ENCODE measurements at places on chromosomes 5 and 9.

GRCh38 chr5:55699041-55699688 is 13.0 kb downstream of the SLC38A9 start:
- DNase-seq = no peak

DNA sequence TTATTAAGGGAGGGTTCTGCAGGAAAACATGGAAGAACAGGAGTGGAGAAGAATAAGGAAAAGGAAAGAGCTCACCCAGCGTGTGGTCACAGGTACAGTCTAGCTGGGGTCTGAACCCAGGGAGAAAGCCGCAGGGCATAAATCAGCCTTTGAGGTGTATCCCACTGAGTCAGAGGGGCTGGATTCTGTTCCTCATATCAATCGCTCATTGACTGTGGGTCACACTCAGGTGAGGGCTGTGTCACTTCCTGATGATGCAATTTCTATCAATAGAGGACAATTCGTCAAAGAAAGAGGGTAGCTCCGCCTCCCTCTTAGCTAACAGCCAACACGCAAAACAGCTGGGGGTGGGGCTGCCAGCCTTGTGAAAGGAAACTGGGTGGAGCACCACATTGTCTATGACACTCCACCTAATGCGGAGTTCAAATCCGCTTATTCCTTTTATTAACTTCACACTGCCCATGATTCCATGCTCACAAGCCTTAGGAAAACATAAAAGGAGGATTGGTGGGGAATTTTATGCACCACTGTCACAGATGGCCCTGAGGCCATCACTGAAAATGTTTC is 176.2 kb downstream of the ICE1 start:
- DNase-seq = no peak

GRCh38 chr5:66864240-66864884 is 268.2 kb downstream of the MAST4 start:
- peak; percentile 22 for DNase-seq

DNA sequence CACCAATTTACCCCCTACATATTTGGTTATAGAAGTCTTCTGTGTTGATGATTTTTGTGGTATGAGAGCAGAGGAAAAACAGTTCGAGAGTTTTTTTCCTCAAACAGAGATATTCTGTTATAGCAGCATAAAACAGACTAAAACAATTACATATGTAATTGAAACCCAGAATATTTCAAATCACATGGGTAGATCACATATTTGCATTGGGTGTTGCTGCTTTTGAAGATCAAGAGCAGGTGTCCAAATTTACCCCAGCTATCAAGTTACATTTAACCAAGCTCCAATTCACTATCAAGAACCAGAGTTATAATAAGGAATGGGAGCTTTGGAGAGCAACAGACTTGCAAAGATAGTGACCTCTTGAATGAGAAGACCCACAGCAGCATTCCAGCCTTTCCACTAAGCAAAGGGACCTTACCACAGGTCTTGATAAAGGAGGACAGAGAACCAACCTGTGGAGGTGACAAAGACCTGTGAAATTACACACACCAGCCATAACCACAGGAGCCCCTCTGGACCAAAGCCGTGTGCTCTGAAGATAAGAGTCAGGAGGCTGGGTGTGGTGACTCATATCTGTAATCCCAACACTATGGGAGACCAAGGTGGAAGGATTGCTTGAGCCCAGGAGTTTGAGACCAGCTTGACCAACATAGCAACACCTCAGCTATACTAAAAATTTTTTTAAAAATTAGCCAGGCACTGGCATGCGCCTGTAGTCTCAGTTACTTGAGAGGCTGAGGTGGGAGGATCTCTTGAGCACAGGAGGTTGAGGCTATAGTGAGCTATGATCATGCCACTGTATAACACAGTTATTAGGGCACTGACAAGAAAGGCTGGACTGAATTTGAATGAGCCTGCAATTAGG is 4.0 kb upstream of the CCL28 start:
- no peak for DNase-seq

DNA sequence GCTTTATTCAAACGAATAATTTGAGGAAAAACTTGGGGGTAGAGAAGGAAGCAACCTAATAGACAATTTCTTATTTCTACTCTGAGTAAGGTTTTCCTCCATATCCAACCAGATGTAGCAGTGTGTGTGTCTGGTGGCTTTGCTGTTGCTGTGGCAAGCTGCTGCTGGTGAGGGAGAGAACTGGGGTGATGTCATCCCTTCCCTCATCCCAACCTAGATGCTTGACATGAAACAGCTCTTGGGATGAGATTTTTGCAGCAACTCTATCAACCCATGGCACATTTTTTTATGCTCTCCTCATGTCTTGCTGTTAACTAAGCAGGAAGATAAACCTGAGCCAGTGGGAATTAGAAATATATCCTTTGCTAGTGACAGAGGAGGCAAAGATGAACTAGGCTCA is 135.8 kb downstream of the PCSK1 start:
- DNase-seq = peak; percentile 91

DNA sequence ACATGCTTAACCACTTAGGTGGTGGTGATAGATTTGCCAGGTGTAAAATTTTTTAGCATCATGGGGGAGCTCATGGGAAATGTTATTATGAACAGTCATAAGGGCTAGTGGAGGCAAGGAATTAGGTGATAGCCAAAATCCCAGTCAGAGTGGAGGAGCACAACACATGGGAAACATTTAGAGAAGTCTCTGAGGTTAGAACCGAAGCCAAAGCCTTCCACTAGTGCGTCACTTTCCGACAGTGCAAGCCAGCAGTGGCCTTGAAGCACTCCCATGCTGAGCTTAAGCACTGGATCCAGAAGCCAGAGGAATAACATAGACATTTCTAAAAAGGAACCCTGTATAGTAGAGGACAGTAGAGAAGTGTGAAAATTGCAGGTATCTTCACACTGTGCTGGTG is 101.5 kb upstream of the SNX2 start:
- peak; percentile 49 for DNase-seq

- DNase-seq = no peak
These were observed 221.4 kb downstream of the CFAP90 start for GRCh38 chr5:7629561-7629960.

DNA sequence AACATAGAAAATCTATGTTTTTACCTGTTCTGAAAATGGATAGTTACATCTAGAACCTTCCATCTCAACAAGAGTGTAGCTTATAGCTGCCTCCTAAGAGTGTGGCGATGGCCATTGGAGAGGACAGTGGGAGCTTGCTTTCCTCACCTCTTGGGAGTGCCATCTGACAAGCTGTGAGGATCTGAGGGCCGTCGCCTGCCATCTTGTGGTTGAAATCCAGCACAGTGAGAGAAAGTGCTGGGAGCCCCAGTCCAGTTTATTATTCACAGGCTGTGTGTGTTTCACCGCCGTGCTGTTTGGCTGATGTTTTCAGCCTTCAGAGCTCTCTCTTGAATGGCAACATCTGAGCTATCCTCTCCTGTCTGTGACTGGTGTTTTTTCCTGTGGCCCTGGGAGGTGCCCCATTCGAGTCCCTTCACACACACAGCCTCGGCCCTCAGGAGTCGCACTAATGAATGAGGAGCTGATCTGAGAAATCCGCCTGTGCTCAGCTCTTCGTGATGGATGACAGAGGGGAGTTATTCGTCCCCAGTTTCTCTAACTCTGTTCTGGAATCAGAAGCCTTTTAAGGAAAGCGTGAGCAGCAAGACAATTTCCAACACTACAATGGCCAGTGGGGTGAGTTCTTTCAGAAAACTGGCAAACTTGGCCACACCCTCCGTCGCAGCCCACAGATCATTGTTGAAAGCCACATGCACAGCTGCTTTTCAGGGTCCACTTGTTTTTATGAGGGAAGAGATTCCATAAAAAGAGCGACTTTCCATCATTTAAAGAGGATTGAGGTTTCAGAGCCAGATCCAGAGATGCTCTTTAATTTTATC is 170.3 kb downstream of the PDZD2 start:
- peak; percentile 53 for DNase-seq

- DNase-seq = no peak
These were observed 66.4 kb downstream of the PIK3R1 start for GRCh38 chr5:68282001-68282400.

- DNase-seq = no peak
These were observed 3.8 kb downstream of the BRINP1 start for GRCh38 chr9:119365291-119366027.
